ENCODE measurements at places on chromosomes 6 and 20.
A peak's percentile ranks its signal among the peaks of the same experiment; 100 is the strongest.

DNA sequence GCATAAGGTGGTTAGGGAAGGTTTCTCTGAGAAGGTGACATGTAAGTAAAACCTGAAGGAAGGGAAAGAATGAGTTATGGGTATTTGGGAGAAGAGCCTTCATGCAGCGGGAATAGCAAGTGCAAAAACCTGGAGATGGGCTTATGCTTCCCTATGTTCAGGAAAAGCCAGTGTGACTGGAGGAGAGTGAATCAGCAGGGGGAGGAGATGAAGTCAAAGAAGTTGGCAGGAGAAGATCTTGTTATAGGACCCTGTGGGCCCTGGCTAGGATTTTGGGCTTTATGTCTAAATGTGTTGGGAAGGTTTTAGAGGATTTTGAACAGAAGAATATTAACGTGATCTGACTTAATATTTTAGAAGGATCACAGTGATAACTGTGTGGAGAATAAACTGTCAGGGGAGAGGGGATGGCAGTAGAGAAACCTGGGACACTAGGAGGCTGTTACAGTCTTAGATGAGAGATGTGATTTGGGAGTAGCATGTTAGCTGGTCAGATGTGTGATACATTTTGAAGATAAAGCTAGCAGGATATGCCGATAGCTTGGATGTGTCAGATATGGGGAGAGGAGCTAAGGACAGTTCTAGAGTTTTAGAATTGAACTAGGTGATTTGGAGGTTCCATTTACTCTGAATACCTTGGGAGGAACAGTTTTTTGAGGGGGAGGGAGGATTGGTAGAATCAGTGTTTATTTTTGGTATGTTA lies 41.0 kb downstream of the PHF3 start:
- DNase-seq = no peak

DNA sequence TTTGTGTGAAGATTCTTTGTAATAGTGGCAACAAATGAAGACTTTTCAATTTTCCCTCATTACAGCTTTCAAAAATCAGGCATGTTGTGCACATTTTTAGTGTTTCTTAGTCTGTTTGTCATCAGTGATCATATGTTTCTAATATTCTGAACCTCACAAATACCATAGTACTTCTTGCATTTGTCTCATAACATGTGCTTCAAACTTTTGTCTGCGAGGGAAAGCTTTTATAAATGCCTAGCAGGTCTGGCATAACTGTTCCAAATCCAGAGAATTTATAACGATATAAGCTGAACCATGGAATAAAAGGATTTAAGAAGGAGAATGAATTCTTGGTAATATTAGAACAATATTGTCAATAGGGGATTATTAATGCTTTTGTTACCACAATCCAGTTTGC lies 670.2 kb downstream of the RFPL4B start:
- DNase-seq = no peak

- DNase-seq = no peak
Measured at GRCh38 chr20:59775687-59776055, 157.8 kb downstream of the SYCP2 start.

DNA sequence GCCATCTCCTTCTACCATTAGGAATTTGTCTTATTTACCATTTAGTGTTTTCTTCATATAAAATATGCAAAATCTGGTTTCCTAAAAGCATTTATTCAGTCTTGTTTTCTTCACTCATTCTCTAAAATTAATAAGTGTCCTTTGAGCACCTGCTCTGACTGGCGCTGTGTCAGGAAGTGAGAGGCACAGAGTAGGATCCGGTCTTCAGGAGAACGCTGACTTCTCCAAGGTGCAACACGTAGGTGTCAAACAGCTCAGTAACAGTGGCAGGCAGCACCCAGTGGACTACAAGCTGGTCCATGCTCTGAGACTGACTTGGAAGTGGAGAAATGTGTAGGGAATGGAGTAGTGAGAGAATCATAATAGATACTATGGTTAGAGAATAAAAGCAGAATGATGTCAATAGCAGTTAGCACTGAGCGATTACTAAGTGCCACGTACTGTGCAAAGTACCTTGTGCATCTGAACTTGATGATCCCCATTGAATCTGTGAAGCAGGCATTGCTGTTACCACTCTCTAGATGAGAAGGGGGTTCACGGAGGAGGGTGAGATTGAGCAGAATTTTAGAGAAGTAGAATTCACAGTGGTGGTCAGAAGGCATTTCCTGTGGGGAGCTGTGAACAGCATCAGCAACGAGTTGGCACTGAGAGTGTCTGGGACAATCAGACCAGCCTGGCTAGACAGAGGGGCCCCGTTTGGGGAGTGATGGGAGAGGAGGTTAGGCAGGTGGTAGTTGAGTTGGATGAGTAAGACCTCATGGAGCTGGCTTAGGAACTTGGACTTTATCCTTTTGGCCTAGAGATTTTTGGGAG lies 569.8 kb downstream of the QKI start:
- no peak for DNase-seq

DNA sequence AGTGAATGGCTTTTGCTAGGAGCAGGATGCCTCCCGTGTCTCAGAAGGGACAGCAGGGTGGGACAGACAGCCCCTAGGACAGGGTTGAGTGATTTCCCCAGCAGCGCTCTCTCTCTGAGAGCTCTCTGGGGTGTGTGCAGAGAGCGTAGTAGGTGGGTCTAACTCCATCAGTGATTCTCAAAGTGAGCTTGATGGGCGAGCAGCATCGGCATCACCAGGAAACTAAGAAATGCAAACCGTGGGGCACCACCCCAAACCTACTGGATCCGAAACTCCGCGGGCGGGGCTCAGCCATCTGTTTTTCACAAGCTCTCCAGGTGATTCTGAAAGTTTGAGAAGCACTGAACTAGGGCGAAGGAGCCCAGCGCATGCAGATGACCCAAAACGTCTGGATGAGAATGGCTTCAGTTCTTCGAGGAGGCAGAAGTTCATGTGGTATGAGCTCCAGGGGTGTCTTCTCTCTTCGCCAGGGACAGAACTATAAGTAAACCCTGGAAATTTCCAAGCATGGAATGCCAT lies 119.6 kb upstream of the RNF24 start:
- no peak for DNase-seq

- no peak for DNase-seq
Measured at GRCh38 chr6:6348256-6348655, 27.8 kb upstream of the F13A1 start.

DNA sequence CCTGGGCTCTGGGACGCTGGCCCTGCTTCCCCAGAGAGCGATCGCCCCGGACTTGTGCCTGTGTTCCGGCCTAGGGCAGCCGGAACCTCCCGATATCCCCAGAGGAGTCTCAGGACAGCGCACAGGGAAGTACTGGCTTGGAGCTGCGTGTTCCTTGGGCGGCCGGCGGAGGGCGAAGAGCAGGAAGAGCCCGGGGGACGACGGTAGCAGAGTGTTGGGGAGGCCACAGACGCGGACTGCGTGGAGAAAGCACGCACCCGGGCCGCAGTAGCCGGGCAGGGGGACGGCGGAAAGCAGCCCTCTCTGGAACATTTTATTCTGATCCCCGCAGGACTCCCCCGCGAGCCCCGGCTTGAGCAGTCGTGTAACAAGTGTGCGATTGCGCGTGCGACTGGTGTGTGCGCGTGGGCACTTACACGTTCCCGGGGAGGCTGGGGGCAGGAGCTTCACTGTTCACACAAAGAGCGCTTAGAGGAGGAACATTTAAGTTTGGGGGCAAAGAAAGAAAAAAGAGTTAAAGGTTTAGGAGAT lies 36.1 kb downstream of the NCR2 start:
- peak; percentile 55 for DNase-seq

DNA sequence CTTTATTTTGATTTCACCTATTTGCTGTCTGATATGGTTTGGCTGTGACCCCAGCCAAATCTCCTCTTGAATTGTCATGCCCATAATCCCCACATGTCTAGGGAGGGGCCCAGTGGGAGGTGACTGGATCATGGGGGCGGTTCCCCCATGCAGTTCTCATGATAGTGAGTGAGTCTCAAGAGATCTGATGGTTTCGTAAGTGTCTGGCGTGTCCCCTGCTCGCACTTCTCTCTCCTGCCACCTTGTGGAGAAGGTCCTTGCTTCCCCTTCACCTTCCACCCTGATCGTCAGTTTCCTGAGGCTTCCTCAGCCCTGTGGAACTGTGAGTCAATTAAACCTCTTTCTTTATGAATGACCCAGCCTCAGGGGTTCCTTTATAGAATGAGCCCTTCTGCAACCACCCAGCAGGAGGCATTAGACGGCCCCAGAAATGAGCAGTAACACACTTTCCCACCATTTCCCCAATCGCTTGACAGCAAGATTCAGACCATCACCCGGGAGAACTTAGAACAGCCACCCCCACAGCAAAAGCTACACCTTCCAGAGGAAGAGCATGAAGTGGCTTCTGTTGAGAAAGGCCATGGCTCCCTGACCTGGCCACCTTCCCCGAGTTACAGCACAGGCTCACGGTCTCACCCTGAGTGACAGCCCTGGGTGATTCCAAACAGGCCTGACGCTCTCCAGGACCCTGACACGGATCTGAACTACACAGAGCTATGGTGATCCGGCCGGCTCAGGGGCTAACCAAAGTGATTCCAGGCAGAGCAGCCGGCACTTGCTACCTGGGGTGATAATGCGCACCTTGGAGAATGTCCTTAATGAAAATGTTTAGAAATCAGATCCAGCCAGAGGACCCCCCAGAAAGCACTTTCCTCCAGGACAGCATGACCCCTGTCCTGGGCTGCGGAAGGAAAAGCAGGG lies 131.2 kb upstream of the CDH4 start:
- DNase-seq = peak; percentile 45

DNA sequence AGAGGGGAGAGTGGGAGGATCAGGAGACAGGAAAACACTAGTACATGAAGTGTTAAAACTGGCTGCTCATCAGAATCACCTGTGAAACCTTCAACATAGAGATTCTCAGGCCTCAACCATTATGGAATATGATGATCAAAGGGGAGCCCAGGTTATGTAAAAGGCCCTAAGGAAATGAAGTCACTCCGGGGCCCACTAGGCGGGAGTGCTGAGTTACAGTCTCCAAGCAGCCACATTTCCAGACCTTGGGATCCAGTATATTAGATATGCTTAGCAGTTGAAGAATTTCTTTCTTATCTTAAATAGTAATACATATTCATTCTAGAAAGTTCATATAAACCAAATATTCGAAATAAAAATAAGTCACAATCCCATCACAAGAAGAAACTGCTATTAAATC lies 476.3 kb downstream of the PRKN start:
- DNase-seq = no peak

GRCh38 chr6:26296857-26297648 lies 67.9 kb upstream of the BTN3A2 start:
- peak; percentile 19 for DNase-seq

- no peak for DNase-seq
Measured at GRCh38 chr6:13535306-13535705, 39.1 kb upstream of the SIRT5 start.

DNA sequence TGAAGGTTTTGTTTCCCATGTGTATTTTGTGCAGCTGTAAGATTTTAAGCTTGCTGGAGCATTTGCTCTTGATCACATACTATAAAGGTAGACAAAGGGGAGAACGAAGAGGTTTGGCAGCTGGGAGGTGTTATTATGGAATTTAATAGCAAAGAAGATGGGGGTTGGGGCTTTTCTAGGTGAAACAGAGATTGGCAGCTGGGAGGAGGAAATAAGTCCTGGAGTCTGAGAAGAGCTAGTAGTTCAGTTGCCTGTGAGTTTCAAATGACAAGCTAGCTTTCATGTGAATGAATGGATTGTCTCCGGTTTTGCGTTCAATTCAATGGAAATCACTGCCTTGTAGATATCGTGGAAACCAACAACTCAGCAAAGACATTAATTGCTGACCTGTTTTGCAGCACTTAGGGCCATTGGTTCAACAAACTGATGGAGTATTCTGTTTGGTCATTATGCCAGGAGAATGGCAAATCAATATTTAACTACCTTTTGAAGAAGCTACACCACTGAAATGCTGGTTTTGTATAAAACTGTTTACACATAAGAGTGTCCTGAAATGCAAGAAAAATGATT lies 38.1 kb upstream of the FLRT3 start:
- DNase-seq = no peak

Measured in fibroblast of villous mesenchyme (primary cell).